ENCODE measurements at places on chromosomes 7 and 10.

DNA sequence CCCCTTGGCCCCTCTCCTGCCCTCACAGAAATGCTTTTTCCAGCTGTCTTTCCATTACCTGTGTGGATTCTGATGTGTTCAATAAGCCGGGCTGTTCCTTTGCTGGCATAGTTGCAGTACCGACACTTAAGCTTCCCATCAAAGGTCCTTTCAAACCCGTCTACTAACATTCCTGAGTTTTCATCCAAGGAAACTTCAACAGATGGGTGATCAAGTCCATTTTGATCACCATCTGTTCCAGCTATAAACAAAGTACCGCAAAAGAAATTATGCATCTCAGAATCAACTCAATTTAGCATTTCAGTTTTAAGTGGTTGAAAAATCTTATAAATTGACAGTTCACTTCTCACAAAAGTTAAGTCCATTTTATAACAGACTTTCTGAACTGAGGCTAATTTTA is 12.7 kb downstream of the IKZF5 start:
- no peak for DNase-seq

DNA sequence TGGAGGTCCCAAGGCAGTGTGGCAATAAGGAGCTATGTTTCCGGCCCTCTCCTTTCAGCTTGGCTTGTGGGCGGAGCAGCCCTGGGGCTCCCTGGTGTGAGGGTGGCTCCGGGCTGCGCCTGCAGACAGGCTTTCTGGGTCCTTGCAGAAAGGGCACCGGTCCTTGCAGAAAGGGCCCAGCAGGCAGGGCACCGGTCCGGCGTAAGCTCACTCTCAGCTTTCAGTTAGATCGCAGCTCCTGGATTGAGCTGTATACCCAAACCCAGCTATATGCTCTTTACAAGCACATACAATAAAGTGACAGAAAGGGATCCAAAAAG is 293.8 kb upstream of the SHH start:
- no peak for DNase-seq

GRCh38 chr10:103244666-103245271 is 918 bp upstream of the RPEL1 start:
- peak; percentile 82 for DNase-seq

GRCh38 chr7:111256391-111256790 is 165.5 kb downstream of the LRRN3 start:
- no peak for DNase-seq

- DNase-seq: no peak
These were observed 9.9 kb downstream of the CSTF2T start for GRCh38 chr10:51689536-51689935.

- DNase-seq: no peak
These were observed 17.5 kb downstream of the RP9 start for GRCh38 chr7:33091641-33092191.

GRCh38 chr10:101226491-101227428 is 2.5 kb downstream of the LBX1 start:
- DNase-seq: peak; percentile 31

DNA sequence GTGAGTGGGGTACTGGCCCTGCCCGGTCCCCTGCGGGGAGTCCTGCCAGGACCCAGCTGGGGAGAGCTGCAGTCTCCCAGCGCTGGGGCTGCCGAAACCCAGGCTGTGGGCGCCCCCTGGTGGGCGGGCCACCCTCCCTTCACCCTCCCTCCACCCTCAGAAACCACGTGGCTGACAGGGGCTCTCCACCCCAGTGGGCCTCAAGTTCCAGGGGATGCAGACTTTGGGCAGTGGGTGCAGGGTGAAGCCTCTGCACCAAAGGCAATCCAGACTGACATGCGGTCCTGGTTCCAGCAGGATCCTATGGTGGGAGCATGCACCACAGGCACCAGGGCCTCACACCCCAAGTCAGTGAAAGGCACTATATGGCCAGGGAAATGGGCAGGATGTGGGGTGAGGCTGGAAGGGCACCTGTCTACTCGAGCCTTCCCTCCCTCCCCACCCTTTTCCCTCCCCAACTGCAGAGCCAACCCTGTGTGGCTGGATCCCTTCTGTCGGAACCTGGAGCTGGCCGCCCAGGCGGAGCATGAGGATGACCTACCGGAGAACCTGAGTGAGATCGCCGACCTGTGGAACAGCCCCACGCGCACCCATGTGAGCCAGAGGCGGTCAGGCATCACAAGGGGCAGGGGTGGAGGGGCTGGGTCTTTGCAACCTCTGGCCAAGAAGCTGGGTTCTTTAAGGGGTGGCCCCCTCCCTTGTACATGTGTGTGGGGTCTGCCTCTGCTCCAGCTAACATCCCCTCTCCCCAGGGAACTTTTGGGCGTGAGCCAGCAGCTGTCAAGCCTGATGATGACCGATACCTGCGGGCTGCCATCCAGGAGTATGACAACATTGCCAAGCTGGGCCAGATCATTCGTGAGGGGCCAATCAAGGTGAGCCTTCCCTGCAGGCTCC is 38.8 kb downstream of the PSAP start:
- peak; percentile 70 for DNase-seq

DNA sequence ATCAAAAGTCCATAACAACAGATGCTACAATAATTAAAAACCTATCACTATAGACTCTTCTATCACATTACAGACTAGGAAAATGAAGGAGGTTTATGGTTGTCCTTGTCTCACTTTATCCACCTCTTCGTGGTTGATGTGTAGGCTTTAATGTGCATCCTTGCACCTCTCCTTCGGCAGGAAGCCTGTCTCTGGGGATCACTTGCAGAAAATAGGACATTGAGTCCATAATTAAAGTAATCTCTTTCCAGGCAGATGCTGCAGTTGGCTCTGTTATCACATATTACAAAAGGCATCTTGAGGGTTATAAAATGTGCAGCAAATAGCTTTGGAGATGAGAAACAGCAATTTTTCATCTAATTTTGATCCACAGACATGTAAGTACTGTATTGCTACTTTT is 168.4 kb downstream of the RELN start:
- DNase-seq: no peak

DNA sequence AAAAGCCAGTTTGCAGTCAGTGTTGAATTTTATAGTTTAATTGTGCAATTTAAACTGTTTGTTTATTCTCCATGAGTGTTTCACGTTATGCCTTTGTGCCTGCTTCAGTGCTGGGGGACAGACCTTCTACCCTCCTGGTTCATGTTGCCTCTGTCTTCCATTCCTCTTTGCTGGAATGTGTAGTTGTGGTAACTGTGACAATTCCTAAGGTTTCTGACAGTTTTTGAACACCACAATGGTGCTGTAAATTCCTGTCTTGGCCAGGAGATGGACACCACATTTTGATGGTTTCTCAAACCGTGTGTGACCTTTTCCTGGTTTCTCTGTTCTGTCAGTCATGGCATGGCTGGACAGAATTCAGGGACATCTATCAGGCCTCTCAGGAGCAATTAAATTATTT is 201.7 kb downstream of the BICC1 start:
- DNase-seq: no peak

DNA sequence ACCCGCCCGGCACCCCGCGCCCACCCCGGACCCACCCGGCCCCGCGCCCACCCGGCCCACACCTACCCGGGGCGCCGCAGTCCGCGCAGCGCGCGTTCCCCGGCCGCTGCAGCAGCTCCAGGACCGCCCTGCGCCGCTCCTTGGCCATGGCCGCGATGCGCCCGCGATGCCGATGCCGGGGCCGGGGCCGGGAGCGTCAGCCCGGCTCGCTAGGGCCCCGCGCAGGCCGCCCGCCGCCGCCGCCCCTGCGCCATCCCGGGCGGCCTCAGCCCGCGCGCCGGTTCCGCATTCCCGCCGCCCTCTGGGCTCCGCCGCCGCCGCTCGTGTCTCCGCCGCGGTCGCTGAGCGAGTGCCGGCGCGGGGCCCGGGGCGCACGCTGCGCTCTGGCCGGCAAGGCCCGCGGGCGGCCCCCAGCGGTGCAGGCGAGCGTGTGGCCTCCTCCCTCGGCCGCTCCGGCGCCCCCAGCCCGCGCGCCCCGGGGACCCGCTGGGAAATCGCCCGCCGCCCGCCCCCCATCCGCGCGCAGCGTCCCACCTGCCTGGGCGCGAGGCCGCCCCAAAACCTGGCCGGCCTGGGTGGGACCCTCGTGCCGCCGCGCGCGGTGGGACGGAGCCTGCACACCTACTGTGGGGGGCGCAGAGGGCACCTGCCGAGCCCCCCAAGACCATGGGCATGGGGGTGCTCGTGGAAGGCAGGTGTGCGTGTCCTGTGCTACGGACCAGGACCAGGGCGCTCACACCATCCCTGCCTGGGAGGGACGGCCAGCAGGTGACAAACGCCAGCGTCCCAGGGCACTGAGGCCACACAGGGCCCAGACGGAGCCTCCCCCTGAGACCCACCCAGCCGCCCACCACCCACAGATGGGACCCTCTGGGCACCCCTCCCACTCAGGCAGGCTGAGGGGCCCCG is at the start of gene ADAP1:
ADAP1 (minus strand) TSS at position 351 of the 909 bp plus-strand sequence; CDS start at position 148, 203 bp downstream.
- peak; percentile 58 for DNase-seq
